MG63 (cell line): ENCODE measurements at places on chromosomes 3 and 15.

DNA sequence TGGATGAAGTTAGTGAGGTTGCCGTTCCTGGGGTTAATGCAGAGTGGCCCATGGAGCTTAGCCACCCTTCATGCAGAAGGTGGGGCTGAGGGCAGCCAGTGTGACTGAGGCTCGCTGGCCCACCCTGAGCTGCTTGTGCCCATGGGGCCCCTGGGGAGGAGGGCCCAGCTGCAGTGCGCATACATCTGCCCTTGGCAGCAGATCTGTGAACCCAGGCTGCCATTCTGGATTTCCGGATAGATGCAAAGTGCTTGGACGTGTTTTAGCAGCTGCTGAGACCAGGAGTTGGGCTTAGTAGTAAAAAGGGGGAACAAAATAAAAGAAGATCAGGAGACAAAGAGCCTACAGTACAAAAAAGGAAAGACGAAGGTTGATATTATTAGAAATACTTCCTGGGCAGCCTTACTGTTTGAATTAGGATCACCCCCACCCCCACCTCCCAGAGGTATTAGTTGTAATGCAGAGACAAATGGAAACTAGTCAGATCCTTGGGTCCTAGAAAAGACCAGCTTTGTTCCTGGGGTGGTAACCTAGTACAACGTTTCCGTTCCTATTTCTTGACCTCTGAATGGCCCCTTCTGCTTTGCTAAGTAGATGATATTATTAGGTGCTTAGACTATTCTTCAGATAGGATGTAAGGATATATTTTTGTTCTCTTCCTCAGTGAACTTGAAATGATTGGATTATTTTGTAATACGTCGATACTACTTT, 70.2 kb downstream of the IGF1R start:
- DNase-seq: no peak

GRCh38 chr3:73379465-73379864, 245.3 kb downstream of the PDZRN3 start:
- no peak for DNase-seq

DNA sequence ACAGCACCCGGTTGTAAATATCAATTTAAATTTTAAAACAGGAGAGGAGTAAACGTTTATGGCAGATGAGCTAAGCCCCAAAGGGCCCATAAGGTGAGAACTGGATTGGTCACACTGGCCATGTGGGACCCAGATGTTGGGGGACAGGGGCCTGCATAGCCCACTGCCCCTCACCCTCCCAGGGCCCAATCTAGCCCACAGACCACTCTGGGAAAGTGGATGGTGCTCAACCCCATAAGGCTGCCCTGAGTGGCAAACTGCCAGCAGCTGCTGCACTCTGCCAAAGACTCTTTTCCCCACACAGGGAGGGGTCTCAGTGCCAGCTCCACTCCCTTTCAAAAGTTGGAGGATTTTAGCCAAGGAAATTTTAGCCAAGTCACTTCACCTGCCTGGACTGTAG, 42.5 kb downstream of the CCDC12 start:
- peak; percentile 32 for DNase-seq

- DNase-seq: no peak
These were observed 66.0 kb downstream of the SPTSSB start for GRCh38 chr3:161305095-161305991.

- no peak for DNase-seq
These were observed 259.6 kb upstream of the SLITRK3 start for GRCh38 chr3:165455793-165456192.

DNA sequence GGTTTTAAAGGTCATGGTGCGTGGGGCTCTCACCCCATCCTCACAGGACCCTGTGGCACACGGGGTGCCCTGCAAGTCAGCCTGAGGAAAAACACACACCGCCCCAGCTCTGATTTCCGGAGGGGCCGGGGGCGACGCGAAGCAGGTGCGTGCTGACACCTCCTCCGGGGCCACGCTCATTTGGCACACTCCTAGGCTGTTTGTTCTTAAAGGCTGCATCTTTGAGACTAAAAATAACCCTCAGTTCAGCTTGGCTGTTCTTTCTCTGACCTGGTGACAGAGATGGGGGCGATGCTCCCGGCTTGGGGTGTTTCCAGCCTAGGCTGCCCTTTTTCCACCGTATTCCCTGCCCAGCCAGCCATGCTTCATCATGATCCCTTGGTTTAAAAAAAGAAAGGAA, 141.5 kb upstream of the TPM1 start:
- no peak for DNase-seq

- no peak for DNase-seq
These were observed 9.6 kb upstream of the ATP13A3 start for GRCh38 chr3:194496217-194496919.
